ENCODE measurements at places on chromosomes 7 and 10. TPM values are rescaled to one million over a fixed set of nuclear protein-coding genes. Genes with fewer than 3 reads are reported as not detected.

The PDZD7 gene
- total RNA-seq, result 0.16 TPM

The SPDYE1 gene
- not detected for total RNA-seq

The C7orf33 gene
- not detected for total RNA-seq

The FAM180A gene
- total RNA-seq, result 0.95 TPM

The UTF1 gene
- not detected for total RNA-seq

The HMX3 gene
- 0.68 TPM for total RNA-seq

The NODAL gene
- total RNA-seq, result not detected

The PBLD gene
- 10.7 TPM for total RNA-seq

The TYSND1 gene
- total RNA-seq, result 7.9 TPM

The DOCK1 gene
- 50.3 TPM for total RNA-seq

The MACC1 gene
- under 0.01 TPM for total RNA-seq

The UCN3 gene
- total RNA-seq, result 3.9 TPM

The LIPF gene
- total RNA-seq, result 0.36 TPM

The NEUROG3 gene
- not detected for total RNA-seq

The GDF10 gene
- 11.9 TPM for total RNA-seq

The OR2A7 gene
- total RNA-seq, result 1.4 TPM

The PIP4K2A gene
- 16.6 TPM for total RNA-seq

The ANLN gene
- total RNA-seq, result 4.6 TPM

The OPALIN gene
- total RNA-seq, result not detected

The SKIDA1 gene
- total RNA-seq, result 3.9 TPM

The GALNT17 gene
- total RNA-seq, result 14.6 TPM

The ACHE gene
- total RNA-seq, result 3.0 TPM

The CCDC3 gene
- total RNA-seq, result 5.7 TPM

The RPEL1 gene
- not detected for total RNA-seq

The COBL gene
- total RNA-seq, result 3.0 TPM

The TSPAN33 gene
- total RNA-seq, result 7.5 TPM

The RAMP3 gene
- total RNA-seq, result 26.6 TPM

The MMRN2 gene
- 15.0 TPM for total RNA-seq

The TRIL gene
- total RNA-seq, result 1.5 TPM

The PPA1 gene
- total RNA-seq, result 99.5 TPM

The DNMBP gene
- total RNA-seq, result 21.6 TPM

The CRYGN gene
- total RNA-seq, result 1.8 TPM

The CADPS2 gene
- 13.0 TPM for total RNA-seq

The H2BK1 gene
- not detected for total RNA-seq

The CNPY1 gene
- not detected for total RNA-seq

The THSD7A gene
- total RNA-seq, result 6.1 TPM

The TBXAS1 gene
- 20.6 TPM for total RNA-seq

The CAV2 gene
- total RNA-seq, result 89.7 TPM
